ENCODE measurements at places on chromosomes 4 and X.

GRCh38 chr4:54541426-54542118 lies 116.2 kb upstream of the KIT start:
- DNase-seq: no peak

GRCh38 chr4:100811046-100811445 lies 293.2 kb upstream of the EMCN start:
- no peak for DNase-seq

DNA sequence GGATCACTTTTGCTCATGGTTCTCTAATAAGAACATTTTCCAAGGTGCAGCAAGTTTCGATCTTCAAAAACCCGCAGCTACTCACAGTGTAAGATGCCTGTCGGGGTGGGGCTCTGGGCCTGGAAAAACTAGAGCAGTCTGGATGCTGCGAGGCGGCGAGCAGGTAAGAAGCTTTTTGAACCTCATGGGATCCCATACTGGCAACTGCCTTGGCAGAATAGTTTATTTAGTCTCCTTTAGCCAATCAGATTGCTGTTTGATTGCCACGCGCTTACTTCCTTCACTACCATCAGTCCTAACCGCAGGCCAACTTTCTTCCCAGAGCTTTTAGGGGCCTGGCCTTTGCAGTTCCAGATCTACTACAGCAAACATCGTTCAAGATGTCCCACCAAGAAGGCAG lies 61.3 kb upstream of the MAGEB10 start:
- DNase-seq: no peak

DNA sequence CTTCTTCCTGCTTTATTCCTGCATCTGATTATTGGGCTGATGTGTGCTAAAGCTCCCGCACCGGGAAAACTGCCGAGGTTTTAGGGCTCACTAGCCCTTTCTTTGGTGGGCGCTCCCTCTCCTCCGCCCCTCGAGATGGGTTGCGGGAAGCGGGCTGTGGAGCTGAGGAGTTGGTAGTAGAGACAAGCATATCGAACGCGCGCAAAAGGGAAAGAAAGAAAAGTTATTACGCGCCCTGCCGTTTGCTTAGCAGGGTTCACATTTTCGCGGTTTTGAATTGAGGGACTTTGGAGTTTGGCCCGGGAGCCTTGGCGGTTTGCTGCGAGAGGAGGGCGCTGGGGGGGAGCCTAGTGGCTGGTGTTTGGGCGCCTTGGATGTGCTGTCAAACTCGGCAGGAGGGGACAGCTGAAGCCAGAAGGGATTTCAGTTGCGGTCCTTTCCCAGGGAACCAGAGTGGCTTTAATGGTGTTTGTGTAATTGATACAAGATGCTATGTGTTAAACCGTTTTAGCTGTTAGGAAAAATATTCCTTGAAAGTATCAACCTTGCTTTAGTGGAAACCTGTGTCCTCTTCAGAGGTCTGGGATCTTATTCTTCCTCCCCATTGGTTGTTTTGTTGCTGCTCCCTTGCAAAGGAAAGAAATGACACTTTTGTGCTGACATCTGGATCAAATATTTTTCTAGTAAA lies 1.1 kb downstream of the GAB1 start:
- no peak for DNase-seq

Measured in activated CD4-positive, CD25-positive, alpha-beta regulatory T cell treated with anti-CD3 and anti-CD28 coated beads, Interleukin-2, amount 50 U/mL, for 72 hours (primary cell).